Stimulated activated CD4-positive, alpha-beta T cell treated with anti-CD3 and anti-CD28 coated beads, Interleukin-15, amount 100 ng/mL, for 1 hour (primary cell): ENCODE measurements at places on chromosomes 5 and 9.

- no peak for DNase-seq
These were observed 6.7 kb upstream of the LCN2 start for GRCh38 chr9:128142596-128142995.

DNA sequence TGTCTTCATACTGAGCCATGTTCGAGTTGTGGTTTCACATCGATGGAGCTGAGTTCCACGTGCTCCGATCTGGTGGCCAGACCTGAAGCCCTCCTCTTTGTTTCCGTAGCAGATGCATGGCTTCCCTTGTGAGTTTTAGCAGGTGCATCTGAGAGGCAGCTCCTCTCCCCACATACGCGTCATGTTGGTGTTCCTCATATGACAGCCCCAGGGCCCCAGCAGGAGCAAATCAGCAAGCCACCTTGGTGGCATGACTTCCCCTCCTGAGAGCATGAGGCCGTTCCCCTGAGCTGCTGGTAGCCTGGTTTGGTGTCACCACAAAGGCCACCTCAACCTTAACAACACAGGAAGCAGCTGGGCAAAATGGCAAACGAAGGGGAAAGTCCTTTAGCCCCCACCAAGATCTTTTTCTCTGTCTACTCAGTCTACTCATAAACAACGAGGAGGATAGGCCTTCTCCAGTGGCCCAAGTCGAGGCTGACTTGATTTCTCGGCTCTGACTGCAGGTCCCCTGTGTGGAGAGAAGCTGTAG lies 5.9 kb downstream of the CYFIP2 start:
- DNase-seq: peak; percentile 64

- DNase-seq: no peak
These were observed 1.5 kb downstream of the IGFBPL1 start for GRCh38 chr9:38422555-38423260.

DNA sequence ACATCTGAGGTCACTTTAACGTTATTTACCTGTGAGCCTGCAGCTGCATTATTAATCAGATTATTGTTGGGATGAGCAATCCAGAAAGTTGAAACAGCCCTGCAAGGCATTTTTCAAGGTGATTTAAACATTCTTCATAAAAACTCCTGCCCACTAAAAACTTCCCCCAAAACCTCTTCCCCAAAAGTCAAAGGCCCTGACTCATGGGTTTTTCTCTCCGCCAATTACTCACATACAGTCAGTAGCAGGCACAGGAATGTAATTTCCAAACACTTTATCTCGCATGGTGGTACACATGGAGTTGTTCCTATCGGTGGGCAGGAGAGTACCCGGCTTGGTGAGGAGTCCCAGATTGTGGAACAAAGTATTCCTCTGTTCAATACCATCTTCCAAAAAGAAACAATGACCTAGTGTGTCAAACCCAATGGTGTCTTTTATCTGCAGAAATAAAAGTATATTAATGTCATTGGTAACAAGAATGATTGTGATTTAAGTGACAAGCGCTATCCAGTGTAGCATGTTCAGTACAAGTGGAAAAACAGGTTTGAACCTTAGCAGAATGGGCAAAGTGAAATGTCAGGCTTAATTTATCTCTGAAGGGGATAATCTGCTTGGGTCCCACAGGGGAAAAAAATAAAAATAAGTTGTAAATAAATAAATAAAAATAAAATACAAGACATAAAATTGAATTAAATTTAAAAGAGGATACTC lies 38.3 kb downstream of the CEMIP2 start:
- DNase-seq: no peak
